IMR-90 (cell line): ENCODE measurements at places on chromosomes 5 and 9.

- H3K4me1 ChIP-seq, result no peaks in the 10 kb centered on the region
- DNase-seq, result no peak
- H3K4me3 ChIP-seq, result no peak overlapping the region
- no peaks in the 10 kb centered on the region for H3K27me3 ChIP-seq
- H3K27ac ChIP-seq, result no peak overlapping the region
Measured at GRCh38 chr9:85541876-85542275, 199.9 kb downstream of the AGTPBP1 start.

DNA sequence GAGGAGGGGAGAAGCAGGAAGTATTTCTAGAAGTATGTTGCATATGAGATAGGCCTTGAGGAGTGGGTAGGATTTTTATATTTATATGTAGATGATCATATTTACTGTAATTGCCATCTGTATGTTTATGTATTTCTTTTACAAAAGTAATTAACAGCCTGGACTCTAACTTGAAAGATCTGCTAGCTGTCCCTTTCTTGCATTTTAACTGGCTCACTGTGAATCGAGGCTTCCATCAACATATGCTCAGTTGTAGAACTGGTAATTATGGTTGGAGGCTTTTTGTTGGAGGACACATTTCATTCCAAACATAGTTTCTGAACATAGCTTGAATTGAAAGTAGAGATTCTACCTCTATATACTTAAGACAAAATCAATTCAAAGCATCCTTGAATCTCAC is 23.4 kb downstream of the ABLIM3 start:
- no peaks in the 10 kb centered on the region for H3K27me3 ChIP-seq
- peaks cover 3% of the 10 kb centered on the region; the same call in 1 of the 2 replicates for H3K36me3 ChIP-seq
- H3K27ac ChIP-seq, result no peak overlapping the region
- H3K4me1 ChIP-seq, result peaks cover 14% of the 10 kb centered on the region

- DNase-seq, result no peak
- no peaks in the 10 kb centered on the region; the same call in 1 of the 2 replicates for H3K36me3 ChIP-seq
- H3K27ac ChIP-seq, result no peak overlapping the region
- H3K4me3 ChIP-seq, result no peak overlapping the region
Measured at GRCh38 chr9:114259798-114260523, 62.9 kb upstream of the ORM1 start.

GRCh38 chr5:143635146-143635752 is 176.7 kb upstream of the HMHB1 start:
- no peaks in the 10 kb centered on the region for H3K27me3 ChIP-seq
- H3K4me3 ChIP-seq, result no peak overlapping the region
- H3K27ac ChIP-seq, result no peak overlapping the region; the same call in 1 of the 2 replicates
- DNase-seq, result peak; percentile 78

- no peak overlapping the region for H3K27ac ChIP-seq
- H3K4me1 ChIP-seq, result no peaks in the 10 kb centered on the region
- H3K36me3 ChIP-seq, result no peaks in the 10 kb centered on the region
- peak; percentile 17 for DNase-seq
- no peak overlapping the region for H3K4me3 ChIP-seq
Measured at GRCh38 chr5:103587185-103587748, 24.7 kb upstream of the NUDT12 start.

GRCh38 chr5:78757269-78758053 is 108.9 kb upstream of the LHFPL2 start:
- peak; percentile 69 for DNase-seq
- H3K27me3 ChIP-seq, result peaks cover 23% of the 10 kb centered on the region
- peaks cover 24% of the 10 kb centered on the region for H3K4me1 ChIP-seq
- no peak overlapping the region for H3K4me3 ChIP-seq

GRCh38 chr5:82205005-82205404 is 73.1 kb downstream of the RPS23 start:
- H3K27ac ChIP-seq, result no peak overlapping the region
- no peaks in the 10 kb centered on the region for H3K27me3 ChIP-seq
- H3K36me3 ChIP-seq, result no peaks in the 10 kb centered on the region
- no peak overlapping the region for H3K4me3 ChIP-seq

GRCh38 chr9:131666029-131666428 is 73.8 kb downstream of the RAPGEF1 start:
- no peaks in the 10 kb centered on the region for H3K27me3 ChIP-seq
- H3K27ac ChIP-seq, result no peak overlapping the region
- H3K4me1 ChIP-seq, result peaks cover 21% of the 10 kb centered on the region
- H3K36me3 ChIP-seq, result no peaks in the 10 kb centered on the region
- H3K4me3 ChIP-seq, result no peak overlapping the region
- peak; percentile 55 for DNase-seq

DNA sequence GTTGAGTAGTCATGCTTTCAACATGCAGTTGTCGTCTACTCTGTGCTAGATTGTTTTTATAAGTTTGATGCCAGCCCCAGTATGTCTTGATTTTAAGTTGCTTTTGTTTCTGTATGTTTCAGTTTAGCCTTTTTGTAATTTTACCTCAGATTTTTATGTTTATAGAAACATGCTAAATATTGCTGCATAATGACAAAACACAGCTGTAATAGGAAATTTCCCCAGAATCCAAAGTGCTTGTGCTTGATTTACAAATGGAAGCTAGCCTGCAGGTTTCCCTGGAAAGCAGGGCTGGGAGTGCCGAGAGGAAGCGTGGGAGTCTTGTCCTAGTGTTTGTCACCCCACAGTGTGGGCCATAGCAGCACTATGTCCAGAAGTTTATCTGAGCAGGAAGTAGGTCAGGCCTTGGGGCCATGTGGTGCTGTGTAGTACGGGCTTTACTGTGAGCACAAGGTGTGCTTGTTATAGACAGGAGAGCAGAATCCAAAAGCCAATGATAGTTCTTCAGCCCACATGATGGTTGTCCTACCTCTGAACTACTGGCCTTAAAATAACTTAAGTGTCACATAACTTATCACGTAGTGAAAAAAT is 100.0 kb upstream of the NREP start:
- no peaks in the 10 kb centered on the region for H3K36me3 ChIP-seq
- peak overlapping the region; percentile 54; the same call in 1 of the 2 replicates for H3K27ac ChIP-seq
- H3K27me3 ChIP-seq, result no peaks in the 10 kb centered on the region
- peak; percentile 10 for DNase-seq
- no peak overlapping the region for H3K4me3 ChIP-seq

DNA sequence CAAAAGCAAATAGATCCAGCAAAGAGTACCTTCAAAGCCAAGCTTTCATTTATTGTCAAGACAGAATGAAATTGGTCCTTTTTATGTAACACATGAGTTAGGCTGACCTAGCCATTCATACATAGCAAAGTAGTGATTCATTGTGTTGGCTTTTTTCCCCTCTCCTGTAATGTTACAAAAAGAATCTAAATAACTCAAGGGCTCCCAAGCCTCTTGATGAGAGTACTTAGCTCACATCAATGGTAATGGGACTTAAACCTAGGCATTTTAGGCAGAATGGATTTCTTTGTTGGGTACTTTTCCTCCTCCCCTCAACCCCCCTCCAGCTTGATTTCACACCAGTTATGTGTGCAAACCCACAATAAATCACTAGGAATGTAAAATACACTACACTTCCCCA is 123.7 kb downstream of the EBF1 start:
- H3K27me3 ChIP-seq, result no peaks in the 10 kb centered on the region; the same call in 1 of the 2 replicates
- no peak overlapping the region for H3K27ac ChIP-seq
- H3K36me3 ChIP-seq, result no peaks in the 10 kb centered on the region
- H3K4me1 ChIP-seq, result peaks cover 9% of the 10 kb centered on the region
- peak; percentile 88 for DNase-seq

GRCh38 chr9:26685818-26686217 is 206.8 kb downstream of the CAAP1 start:
- no peaks in the 10 kb centered on the region for H3K36me3 ChIP-seq
- peak; percentile 0 for DNase-seq
- H3K4me3 ChIP-seq, result no peak overlapping the region
- no peaks in the 10 kb centered on the region for H3K27me3 ChIP-seq

DNA sequence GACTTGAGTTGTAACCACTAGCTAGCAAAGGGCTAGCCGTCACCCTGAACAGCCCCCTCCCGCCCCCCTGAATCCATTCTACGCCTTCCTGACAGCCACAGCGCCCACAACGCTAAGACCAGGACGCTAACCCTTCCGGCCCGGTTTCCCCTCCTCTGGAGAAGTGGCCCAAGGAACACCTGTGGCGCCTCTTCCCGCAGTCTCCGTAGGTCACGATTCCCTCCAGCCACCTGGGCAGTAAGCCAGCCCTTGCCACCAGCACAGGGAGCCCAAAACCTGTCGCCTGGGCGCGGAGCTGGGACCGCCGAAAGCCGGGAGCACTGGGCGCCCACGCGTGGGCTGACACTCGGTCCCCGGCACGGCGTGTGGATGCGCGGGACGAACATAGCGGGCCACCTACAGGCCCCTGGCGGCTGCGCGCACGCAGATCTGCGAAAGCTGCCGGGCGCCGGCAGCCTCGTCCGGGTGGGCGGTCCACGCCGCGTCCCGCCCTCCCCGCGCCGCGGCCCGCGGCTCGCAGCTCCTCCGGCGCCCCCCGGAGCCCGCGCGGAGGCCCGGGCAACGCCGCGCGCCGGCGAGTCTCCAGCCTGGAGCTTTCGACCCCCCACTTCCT is 596 bp downstream of the IRF1 start:
- peaks cover 23% of the 10 kb centered on the region for H3K4me1 ChIP-seq
- peak overlapping the region; percentile 91 for H3K4me3 ChIP-seq
- H3K27ac ChIP-seq, result peak overlapping the region; percentile 77
- peak; percentile 43 for DNase-seq

GRCh38 chr5:80195837-80196400 is 59.9 kb downstream of the SERINC5 start:
- H3K4me3 ChIP-seq, result no peak overlapping the region
- H3K36me3 ChIP-seq, result no peaks in the 10 kb centered on the region
- H3K27ac ChIP-seq, result no peak overlapping the region

- H3K36me3 ChIP-seq, result no peaks in the 10 kb centered on the region
- no peak overlapping the region for H3K4me3 ChIP-seq
- no peaks in the 10 kb centered on the region for H3K4me1 ChIP-seq
Measured at GRCh38 chr5:171745602-171746001, 40.0 kb upstream of the SMIM23 start.

GRCh38 chr5:116876240-116876840 is 301.7 kb upstream of the SEMA6A start:
- H3K4me3 ChIP-seq, result no peak overlapping the region
- H3K27ac ChIP-seq, result no peak overlapping the region
- H3K4me1 ChIP-seq, result no peaks in the 10 kb centered on the region
- H3K27me3 ChIP-seq, result no peaks in the 10 kb centered on the region

DNA sequence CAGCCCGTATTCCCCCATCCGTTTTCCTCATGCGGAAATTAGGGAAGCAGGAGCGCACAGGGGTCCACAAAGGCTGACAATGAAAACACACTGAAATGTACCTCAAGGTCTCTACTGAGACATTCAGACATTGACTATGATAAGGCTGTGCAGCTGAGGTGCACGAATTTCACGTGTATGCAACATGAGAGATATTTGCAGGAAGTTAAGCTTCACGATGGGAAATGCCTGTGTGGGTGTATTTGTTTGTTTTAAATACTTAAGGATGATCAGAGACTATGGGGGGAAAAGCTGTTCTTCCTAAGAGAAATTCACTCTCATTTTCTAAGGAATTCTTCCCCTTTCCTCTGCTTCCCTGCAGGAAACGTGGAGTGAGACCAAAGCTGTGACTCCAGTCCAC is 2.6 kb upstream of the SPATA31E1 start:
- peaks cover 8% of the 10 kb centered on the region for H3K4me1 ChIP-seq
- no peak overlapping the region for H3K4me3 ChIP-seq
- peak; percentile 63 for DNase-seq
- H3K27me3 ChIP-seq, result no peaks in the 10 kb centered on the region
- H3K27ac ChIP-seq, result 0 out of 2 replicates have a peak overlapping the region, but pooled peaks have one; percentile 20

DNA sequence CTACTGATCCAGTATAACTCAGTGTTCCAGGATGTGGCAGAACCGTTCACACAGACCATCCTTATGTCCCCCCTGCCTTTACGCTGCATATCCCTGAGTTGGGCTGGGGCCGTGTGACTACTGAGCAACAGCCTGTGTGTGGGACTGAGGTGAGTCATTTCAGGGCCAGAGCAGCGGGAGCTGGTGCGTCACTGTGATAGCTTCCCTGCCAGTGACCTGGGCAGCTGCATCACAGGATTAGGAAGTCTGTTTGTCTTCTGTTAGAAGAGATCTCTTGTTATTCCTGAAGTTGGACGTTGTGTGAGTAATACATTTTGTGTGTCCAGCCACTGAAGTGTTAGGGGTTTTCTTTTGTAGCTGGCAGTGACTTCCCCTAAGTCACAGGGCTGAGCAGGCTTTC is 35.6 kb downstream of the TPPP start:
- no peaks in the 10 kb centered on the region for H3K4me1 ChIP-seq
- peak; percentile 93 for DNase-seq
- H3K4me3 ChIP-seq, result no peak overlapping the region
- no peak overlapping the region for H3K27ac ChIP-seq
- H3K36me3 ChIP-seq, result peaks cover 6% of the 10 kb centered on the region

- no peaks in the 10 kb centered on the region for H3K36me3 ChIP-seq
- no peak overlapping the region for H3K4me3 ChIP-seq
- no peak overlapping the region for H3K27ac ChIP-seq
Measured at GRCh38 chr5:63101870-63102269, 523.3 kb downstream of the LRRC70 start.

DNA sequence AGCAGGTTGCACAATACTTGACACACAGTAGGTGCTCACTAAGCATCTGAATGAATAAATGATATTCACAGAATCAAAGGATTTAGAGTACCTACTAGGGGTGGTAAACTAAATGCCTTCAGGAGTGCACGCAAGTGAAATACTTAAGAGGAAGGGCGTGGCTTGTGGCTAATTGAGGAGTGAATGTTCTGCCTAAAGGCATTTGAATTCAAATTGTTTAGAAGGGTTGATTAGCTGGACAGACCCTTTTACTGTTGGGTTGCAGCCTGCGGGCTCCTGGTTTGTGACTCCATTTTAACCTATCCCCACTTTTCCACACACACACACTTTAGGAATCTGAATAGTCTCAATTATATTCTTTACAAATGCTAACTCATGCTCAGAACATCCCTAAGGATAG is 63.1 kb downstream of the PPP2R2B start:
- H3K4me3 ChIP-seq, result no peak overlapping the region
- H3K4me1 ChIP-seq, result no peaks in the 10 kb centered on the region
- H3K27ac ChIP-seq, result no peak overlapping the region
- H3K36me3 ChIP-seq, result no peaks in the 10 kb centered on the region
- no peak for DNase-seq

- H3K27ac ChIP-seq, result no peak overlapping the region
- no peak for DNase-seq
- H3K4me1 ChIP-seq, result no peaks in the 10 kb centered on the region
- no peaks in the 10 kb centered on the region for H3K27me3 ChIP-seq
- H3K4me3 ChIP-seq, result no peak overlapping the region
- H3K36me3 ChIP-seq, result peaks cover 18% of the 10 kb centered on the region
Measured at GRCh38 chr5:37055383-37055990, 178.9 kb downstream of the NIPBL start.

DNA sequence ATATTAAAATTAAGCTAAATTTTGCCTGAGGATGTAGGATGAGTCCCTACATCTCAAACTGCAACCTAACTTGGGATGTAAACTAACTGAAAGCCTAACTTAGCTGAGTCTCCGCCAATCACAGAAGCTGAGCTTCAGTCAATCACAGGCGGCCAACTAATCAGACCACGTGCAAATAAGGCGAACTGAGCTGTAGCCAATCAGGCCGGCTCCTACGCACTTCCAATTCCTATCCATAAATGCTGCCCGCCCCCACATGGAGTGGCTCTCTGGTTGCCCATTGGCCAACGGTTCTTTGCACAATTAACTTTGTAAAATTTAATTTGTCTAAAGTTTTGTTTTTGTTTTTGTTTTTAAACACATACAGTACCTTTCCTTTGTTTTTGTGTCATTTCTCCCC is 13.9 kb upstream of the GPX8 start:
- DNase-seq, result no peak
- H3K36me3 ChIP-seq, result no peaks in the 10 kb centered on the region
- H3K4me1 ChIP-seq, result 0 out of 2 replicates have a peak, but pooled peaks cover 2% of the 10 kb centered on the region
- no peak overlapping the region for H3K27ac ChIP-seq
